Dermis lymphatic vessel endothelial cell (primary cell): ENCODE measurements at places on chromosomes 3 and 15. TPM values are rescaled to one million over a fixed set of nuclear protein-coding genes. Genes with fewer than 3 reads are reported as not detected.

Gene CEMIP
- total RNA-seq = under 0.01 and 0.17 TPM in 2 replicates

Gene PIF1
- 4.8 and 5.2 TPM in 2 replicates for total RNA-seq

Gene CCR8
- total RNA-seq = not detected in 2 replicates

Gene ACAN
- under 0.01 TPM in 2 replicates for total RNA-seq

Gene POLQ
- 1.2 and 1.9 TPM in 2 replicates for total RNA-seq

Gene GOLGA8R
- total RNA-seq = 0.33 and 0.60 TPM in 2 replicates

Gene PPP2R3A
- 4.4 and 4.6 TPM in 2 replicates for total RNA-seq

Gene JAGN1
- 24.7 and 29.1 TPM in 2 replicates for total RNA-seq

Gene SKOR1
- total RNA-seq = 0.09 and 0.11 TPM in 2 replicates

Gene ZNF80
- total RNA-seq = not detected in 2 replicates

Gene ZIC1
- total RNA-seq = not detected in 2 replicates

Gene KIF15
- total RNA-seq = 1.8 and 2.2 TPM in 2 replicates

Gene NR1I2
- not detected in 2 replicates for total RNA-seq

Gene SRGAP3
- 0.33 and 1.5 TPM in 2 replicates for total RNA-seq

Gene CELSR3
- 0.09 and 0.22 TPM in 2 replicates for total RNA-seq
